NCI-H1694 treated with DMSO at 0.1 percent for 48 hours (cell line): ENCODE measurements at places on chromosomes 6 and 20.

DNA sequence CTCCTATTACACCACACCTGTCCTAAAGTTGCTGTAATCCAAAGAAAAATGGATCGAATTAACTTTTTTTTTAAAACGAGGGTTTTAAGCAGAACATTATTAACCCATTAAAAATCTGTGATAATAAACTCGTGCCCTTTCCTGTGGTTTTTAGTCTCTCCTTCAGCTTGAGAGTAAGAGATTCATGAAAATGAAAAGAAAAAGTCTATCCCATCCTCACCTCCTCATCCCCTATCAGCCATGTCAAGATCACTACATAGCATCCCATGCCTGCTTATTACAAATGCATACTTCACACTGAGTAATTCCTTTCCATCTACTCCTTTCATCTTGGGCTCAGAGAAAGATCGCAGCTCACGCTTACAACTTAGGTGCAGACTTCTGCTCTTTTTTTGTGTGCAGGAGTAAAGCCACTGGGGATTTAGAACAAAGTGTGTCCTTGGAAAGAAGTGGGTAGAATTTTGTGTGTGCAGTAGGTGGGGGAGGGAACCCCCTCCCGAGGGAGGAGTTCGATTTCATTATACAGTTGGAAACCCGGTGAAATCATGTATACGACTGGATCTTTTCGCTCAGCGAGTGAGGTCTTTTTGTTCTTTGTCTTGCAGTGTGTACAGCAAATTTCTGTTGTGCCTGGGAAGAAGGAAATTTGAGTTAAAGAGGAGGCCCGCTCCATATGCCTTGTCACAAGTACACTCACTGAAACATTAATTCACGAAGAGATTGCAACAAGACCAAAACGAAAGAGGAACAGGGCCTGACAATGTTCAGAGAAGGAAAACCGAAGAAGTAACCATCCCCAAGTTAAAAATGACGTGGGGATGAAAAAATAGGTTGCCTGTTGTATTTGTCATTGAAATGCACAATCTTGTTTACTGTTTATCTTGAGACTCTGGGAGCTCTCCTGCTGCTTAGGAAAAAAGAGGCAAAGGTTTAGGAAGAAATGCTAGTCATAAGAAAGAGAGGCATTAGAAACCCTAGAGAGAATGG lies 146.5 kb upstream of the ZNF217 start:
- DNase-seq = peak; percentile 43

- DNase-seq = peak; percentile 64
These were observed 372 bp downstream of the KIAA0408 start for GRCh38 chr6:127458817-127459216.

GRCh38 chr20:9999645-10000044 lies 35.1 kb upstream of the ANKEF1 start:
- DNase-seq = peak; percentile 40

- no peak for DNase-seq
These were observed 54.7 kb downstream of the PYGB start for GRCh38 chr20:25302596-25302995.

- DNase-seq = no peak
These were observed 37.6 kb downstream of the GOPC start for GRCh38 chr6:117564681-117565080.

GRCh38 chr20:59152559-59153354 lies 10.9 kb upstream of the ZNF831 start:
- no peak for DNase-seq

DNA sequence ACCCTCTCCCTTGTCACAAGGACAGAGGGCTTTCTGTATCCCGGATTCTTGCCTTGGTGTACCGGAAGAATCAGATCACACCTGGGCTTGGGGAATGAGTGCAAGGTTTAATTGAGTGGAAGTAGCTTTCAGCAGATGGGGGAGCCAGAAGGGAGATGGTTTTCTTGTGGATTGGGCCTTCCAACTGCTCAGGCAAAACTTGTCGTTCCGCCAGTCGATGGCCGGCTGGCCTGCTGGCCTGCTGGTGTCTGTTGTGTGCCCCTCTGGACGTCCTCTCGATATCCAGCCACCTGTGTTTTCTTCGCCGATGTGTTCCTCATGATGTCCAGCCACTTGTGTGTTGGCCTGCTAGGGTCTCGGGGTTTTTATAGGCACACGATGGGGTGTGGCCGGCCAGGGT lies 168.1 kb downstream of the CDKAL1 start:
- peak; percentile 39 for DNase-seq
